ENCODE measurements at places on chromosomes 1 and 21. TPM values are rescaled to one million over a fixed set of nuclear protein-coding genes. Genes with fewer than 3 reads are reported as not detected.

The PEX14 gene
- 8.5 TPM for total RNA-seq

- DNase-seq, result peak; percentile 50
Measured at GRCh38 chr1:67626861-67627235, 58.2 kb upstream of the GADD45A start.

DNA sequence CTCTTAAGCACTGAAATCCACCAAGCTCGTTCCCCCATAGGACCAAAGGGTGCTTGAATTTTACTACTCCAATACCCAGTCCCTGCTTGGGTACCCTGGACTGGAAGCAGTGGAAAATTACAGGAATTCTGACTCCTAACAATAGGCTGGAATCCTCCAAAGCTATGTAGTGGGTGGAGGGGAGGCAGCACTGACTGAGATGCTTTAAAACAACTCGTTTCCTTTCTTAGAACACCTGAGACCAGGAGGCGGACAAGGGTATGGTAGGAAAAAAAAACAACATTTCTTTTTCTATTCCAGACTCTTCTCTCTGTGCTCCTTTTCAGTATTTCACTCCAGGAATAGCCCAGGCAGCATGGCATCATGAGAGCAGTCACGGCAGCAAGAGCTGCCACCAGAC is 2.3 kb downstream of the PEF1 start:
- no peak for DNase-seq

The B3GALT5 gene
- total RNA-seq, result not detected

The MMP23B gene
- total RNA-seq, result 1.2 TPM

All from lung microvascular endothelial cell (primary cell).